ENCODE measurements at places on chromosomes 3 and 15. TPM values are rescaled to one million over a fixed set of nuclear protein-coding genes. Genes with fewer than 3 reads are reported as not detected.

Gene TRIM71
- total RNA-seq = not detected

Gene DPPA2
- total RNA-seq = not detected

Gene CPN2
- total RNA-seq = not detected

Gene TNFAIP8L3
- 24.5 TPM for total RNA-seq

DNA sequence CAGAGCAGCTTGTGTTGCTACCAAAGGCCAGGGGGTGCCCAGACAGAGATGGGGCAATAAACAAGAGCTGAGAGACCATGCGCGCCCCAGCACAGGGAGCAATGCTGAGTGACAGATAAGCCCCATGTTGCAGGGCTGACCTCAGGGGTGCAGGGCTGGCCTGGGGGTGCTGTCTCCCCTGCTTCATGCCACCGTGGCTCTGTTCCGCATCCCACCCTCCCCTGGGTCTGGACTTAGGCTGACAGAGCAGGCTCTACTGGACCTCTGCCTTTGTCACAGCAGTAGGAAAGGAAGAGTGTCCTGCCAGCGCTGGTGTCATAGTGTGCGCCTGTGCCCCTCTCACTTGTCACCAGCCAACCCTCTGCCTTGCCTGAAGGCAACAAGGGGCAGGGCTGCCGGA, 67.4 kb upstream of the IQSEC1 start:
- peak; percentile 50 for DNase-seq
